ENCODE measurements at places on chromosomes 2 and 18. TPM values are rescaled to one million over a fixed set of nuclear protein-coding genes. Genes with fewer than 3 reads are reported as not detected.
A peak's percentile ranks its signal among the peaks of the same experiment; 100 is the strongest.

ERFE gene
- 6.1 TPM for total RNA-seq

DNA sequence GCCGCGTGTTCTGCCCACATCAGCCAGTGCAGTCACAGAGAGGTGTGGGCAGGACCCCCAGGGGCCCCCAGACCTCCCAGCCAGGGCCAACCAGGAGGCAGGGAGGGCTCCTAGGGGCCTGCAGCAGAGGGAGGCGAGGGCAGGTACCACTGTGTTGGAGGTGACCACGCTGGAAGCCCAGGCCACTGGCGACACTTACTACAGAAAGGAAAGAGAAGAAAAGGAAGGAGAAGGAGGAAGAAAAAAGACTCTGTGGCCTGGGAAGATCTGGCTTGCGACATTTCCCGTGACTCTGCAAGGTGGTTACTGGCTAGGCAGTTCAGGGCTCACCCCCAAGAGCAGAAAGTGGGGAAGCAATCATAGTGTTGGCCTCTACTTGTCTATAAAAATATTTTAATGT is 98.1 kb upstream of the BCL2L11 start:
- no peaks in the 10 kb centered on the region for H3K36me3 ChIP-seq
- H3K27me3 ChIP-seq, result no peaks in the 10 kb centered on the region
- H3K4me3 ChIP-seq, result no peak overlapping the region
- peaks cover 4% of the 10 kb centered on the region for H3K4me1 ChIP-seq

DNA sequence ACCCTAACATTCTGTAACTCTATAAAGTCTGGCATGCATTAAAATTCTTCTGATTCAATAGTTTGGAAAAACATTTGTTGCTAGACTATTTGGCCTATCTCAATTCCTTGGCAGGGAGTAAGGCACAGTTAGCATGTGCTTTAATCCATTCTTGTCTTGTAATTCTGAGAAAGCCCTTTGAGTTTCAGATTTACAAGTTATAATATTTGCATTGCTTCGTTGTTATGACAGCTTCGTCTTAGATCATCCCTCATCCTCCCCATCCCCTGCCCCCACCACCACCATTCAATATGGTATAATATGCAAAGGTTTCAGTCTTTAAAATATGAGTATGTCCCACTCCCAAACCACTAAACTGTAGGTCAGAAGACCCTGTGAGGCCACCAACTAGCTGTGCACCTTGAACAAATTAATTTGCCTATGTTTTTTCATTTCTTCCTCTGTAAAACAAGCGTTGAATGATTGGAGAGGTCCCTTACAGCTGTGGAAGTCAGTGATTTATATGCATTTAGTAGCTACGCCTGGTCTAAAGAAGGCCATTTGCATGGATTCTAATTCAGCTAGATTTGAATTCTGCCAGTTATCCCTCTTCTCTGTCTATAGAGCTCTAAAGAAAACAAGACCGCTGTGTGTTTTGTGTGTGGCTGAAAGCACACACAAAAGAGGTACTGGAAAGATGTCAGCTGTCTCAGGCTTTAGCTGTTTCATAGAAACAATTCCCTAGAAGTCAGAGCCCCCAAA is 591 bp downstream of the C2orf80 start:
- DNase-seq, result no peak
- H3K4me1 ChIP-seq, result no peaks in the 10 kb centered on the region
- peaks cover under 1% of the 10 kb centered on the region for H3K27me3 ChIP-seq
- no peaks in the 10 kb centered on the region for H3K36me3 ChIP-seq
- no peak overlapping the region for H3K4me3 ChIP-seq

DNA sequence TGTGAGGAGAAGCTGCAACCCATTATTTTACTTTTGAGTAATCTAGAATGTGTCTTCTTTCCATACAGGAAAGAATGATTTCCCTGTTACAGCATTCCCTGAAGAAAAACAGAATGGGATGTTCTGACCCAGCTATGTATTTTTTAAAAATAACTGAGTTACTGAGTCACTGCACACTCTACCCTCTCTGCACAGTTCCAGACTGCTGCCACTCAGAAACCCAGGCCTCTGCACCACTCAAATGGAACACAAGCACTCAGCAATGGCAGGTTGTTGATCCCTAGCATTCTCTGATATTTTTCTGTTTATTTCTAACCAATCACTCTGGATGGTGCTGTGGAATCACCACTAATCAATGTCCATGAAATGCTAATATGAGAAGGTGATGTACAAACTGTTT is 1300.0 kb upstream of the FAM98A start:
- DNase-seq, result no peak
- H3K4me3 ChIP-seq, result no peak overlapping the region
- no peaks in the 10 kb centered on the region for H3K36me3 ChIP-seq

- no peaks in the 10 kb centered on the region for H3K27me3 ChIP-seq
- peaks cover 63% of the 10 kb centered on the region for H3K4me1 ChIP-seq
- no peak overlapping the region for H3K4me3 ChIP-seq
- H3K36me3 ChIP-seq, result peaks cover 17% of the 10 kb centered on the region
- peak; percentile 57 for DNase-seq
Measured at GRCh38 chr18:76446321-76447257, 48.5 kb downstream of the ZNF516 start.

DNA sequence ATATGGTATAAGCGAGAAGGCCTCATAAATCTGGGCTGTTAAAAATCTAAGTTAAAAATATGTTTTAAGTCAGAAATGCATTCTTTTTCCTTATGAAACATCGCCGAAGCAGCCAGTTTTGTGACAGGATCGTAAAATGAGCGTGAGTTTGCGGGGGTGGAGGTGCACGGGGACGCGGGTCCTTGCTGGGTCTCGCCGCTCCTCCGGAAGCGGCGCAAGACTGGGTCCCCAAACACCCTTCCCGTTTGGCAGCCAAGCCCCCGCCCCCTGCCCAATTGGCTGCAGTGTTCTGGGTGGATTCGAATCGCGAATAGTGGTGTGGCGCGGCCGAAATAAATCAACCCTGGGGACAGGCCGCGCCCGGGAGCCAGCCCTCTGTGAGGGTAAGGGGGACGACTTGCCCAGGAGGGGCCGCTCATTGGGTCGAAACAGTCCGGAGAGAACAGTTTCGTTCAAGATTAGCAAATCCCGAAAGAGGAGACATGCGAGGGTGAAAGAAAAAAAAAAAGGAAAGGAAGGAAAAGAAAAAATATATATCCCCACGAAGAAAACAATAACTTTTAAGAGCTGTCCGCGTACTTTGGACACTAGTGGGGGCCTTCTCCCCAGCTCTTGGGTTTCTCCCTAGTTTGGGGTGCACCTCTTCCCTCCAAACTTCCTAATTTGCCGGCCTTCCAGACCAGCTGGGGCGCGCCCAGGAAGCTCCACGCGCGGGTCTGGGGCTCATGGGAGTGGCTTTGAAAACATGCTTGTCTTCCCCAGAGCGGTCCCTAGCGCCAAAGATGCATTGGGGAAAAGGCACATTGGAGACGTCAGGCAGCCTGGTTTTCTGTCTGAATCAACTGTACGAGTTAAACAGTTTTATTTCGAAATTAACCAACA is 3.1 kb upstream of the GATA6 start:
- no peak overlapping the region for H3K27ac ChIP-seq
- H3K27me3 ChIP-seq, result peaks cover 97% of the 10 kb centered on the region
- H3K4me1 ChIP-seq, result peaks cover 50% of the 10 kb centered on the region
- DNase-seq, result no peak

- DNase-seq, result peak; percentile 83
- H3K36me3 ChIP-seq, result no peaks in the 10 kb centered on the region
- H3K27me3 ChIP-seq, result no peaks in the 10 kb centered on the region
Measured at GRCh38 chr18:524466-524865, 24.0 kb upstream of the COLEC12 start.

GNLY gene
- 0.31 TPM for total RNA-seq

GRCh38 chr2:6922201-6922656 is 5.0 kb downstream of the RNF144A start:
- no peak overlapping the region for H3K4me3 ChIP-seq
- H3K4me1 ChIP-seq, result peaks cover 71% of the 10 kb centered on the region
- DNase-seq, result no peak
- H3K27ac ChIP-seq, result no peak overlapping the region
- H3K27me3 ChIP-seq, result peaks cover 7% of the 10 kb centered on the region

- no peak for DNase-seq
- no peak overlapping the region for H3K27ac ChIP-seq
- H3K36me3 ChIP-seq, result no peaks in the 10 kb centered on the region
Measured at GRCh38 chr2:128423788-128424165, 105.1 kb upstream of the HS6ST1 start.

DNA sequence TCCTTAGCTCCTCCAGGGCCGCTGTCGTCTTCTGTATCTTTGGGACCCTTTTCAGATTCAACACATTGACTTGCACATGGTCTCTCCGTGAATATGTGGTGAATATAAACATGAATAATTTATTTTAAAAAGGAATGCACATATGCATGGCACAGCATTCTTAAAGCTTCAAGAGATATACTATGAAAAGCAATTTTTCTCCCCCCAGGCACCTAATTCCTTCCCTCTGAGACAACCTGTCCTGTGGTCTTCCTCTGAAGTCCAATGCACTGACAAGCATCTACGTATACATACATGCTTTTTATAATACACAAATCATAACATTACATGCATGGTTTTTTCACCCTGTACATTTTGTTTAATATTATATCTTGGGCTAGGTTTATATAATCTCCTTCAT is 285.1 kb downstream of the MYT1L start:
- H3K27me3 ChIP-seq, result no peaks in the 10 kb centered on the region
- H3K4me3 ChIP-seq, result no peak overlapping the region
- DNase-seq, result no peak
- H3K36me3 ChIP-seq, result no peaks in the 10 kb centered on the region

GRCh38 chr2:130726614-130727180 is 2.2 kb upstream of the GPR148 start:
- peak overlapping the region; percentile 32 for H3K4me3 ChIP-seq
- H3K36me3 ChIP-seq, result no peaks in the 10 kb centered on the region
- H3K27ac ChIP-seq, result no peak overlapping the region
- peaks cover 12% of the 10 kb centered on the region for H3K4me1 ChIP-seq
- H3K27me3 ChIP-seq, result peaks cover 21% of the 10 kb centered on the region
- DNase-seq, result no peak

LYPD1 gene
- 6.1 TPM for total RNA-seq

DNA sequence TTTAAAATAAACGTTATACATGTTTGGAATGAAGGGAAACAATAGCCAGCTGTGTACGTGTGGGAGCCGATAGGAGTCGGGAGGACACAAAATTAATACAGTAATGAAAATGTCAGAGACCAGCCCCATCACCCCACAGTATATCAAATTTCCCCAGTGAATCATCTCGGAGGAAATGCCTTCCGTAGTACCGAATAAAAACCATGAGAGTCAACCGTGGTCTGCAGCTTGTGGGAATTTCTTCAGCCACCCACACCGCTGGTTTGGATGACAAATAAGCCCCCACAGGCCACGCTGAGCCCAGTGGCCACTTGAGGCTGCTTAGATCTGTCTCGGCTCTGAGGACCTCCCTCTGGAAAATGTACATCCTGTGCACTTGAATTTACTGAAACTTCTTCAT is 133.7 kb downstream of the COL6A3 start:
- H3K4me3 ChIP-seq, result no peak overlapping the region
- H3K27me3 ChIP-seq, result no peaks in the 10 kb centered on the region
- peaks cover 30% of the 10 kb centered on the region for H3K4me1 ChIP-seq
- peak; percentile 87 for DNase-seq
- no peaks in the 10 kb centered on the region for H3K36me3 ChIP-seq

GAL3ST2 gene
- 0.09 TPM for total RNA-seq

DNA sequence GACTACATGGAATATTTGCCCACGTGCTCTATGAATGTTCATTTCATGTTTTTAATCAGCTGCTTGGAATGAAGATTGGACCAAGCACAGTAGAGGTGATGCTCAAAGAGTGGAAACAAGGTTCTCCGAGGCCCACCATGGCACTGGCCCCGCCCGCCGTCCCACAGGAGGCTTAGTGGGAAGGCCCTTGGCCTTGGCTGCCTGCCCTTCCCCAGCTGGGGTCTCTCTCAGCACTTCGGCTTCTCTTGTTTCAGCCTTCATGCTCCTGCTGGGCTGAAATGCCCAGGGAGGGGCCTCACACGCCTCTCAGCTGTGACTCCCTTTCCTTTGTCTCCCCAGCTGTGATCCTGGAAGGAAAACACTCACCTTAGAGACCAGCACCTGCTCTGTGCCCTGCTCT is 833.2 kb downstream of the GALR1 start:
- H3K27me3 ChIP-seq, result peaks cover 2% of the 10 kb centered on the region
- no peaks in the 10 kb centered on the region for H3K4me1 ChIP-seq
- no peak for DNase-seq
- no peak overlapping the region for H3K4me3 ChIP-seq

- no peak overlapping the region for H3K4me3 ChIP-seq
- no peaks in the 10 kb centered on the region for H3K27me3 ChIP-seq
- no peak for DNase-seq
- no peaks in the 10 kb centered on the region for H3K36me3 ChIP-seq
- no peaks in the 10 kb centered on the region for H3K4me1 ChIP-seq
Measured at GRCh38 chr2:212114489-212114888, 424.1 kb downstream of the ERBB4 start.

GRCh38 chr2:117613101-117613500 is 201.4 kb upstream of the DDX18 start:
- H3K27me3 ChIP-seq, result no peaks in the 10 kb centered on the region
- no peaks in the 10 kb centered on the region for H3K4me1 ChIP-seq
- no peaks in the 10 kb centered on the region for H3K36me3 ChIP-seq
- H3K4me3 ChIP-seq, result no peak overlapping the region
- no peak for DNase-seq

GRCh38 chr2:241769819-241770184 is 6.8 kb upstream of the GAL3ST2 start:
- no peak overlapping the region for H3K27ac ChIP-seq
- DNase-seq, result no peak
- H3K27me3 ChIP-seq, result peaks cover 13% of the 10 kb centered on the region
- H3K36me3 ChIP-seq, result no peaks in the 10 kb centered on the region
- H3K4me1 ChIP-seq, result peaks cover 22% of the 10 kb centered on the region

GRCh38 chr2:174044556-174044955 is 79.4 kb upstream of the SP3 start:
- peaks cover 8% of the 10 kb centered on the region for H3K4me1 ChIP-seq
- no peaks in the 10 kb centered on the region for H3K27me3 ChIP-seq
- H3K27ac ChIP-seq, result no peak overlapping the region
- DNase-seq, result no peak
- no peak overlapping the region for H3K4me3 ChIP-seq

DNA sequence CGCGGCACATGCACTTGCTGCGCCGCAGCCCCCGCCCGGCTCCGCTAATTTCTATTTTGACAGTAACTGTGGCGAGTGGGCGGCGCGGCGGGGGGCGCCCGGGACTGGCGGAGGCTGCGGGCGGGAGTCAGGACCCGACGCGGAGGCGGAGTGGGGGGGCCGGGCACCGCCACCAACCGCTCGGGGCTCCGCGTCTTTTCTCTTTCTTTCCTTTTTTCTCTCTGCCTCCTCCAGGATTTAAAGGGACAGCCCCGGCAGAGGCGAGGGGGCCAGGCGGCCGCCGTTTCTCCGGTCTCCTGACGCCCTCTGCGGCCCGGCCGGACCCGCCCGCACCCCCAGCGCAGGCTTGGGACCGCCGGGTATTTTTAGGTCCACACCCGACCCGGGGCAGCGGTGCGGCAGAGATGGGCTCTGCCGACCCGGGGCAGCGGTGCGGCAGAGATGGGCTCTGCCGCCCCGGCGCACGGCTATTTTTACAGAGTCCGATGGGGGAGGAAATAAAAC is 460 bp upstream of the ZBTB7C start:
- peak overlapping the region; percentile 77 for H3K4me3 ChIP-seq
- DNase-seq, result peak; percentile 69
- peak overlapping the region; percentile 78 for H3K27ac ChIP-seq
- no peaks in the 10 kb centered on the region for H3K36me3 ChIP-seq
- H3K4me1 ChIP-seq, result peaks cover 36% of the 10 kb centered on the region
- H3K27me3 ChIP-seq, result peaks cover 36% of the 10 kb centered on the region

HOXD12 gene
- not detected for total RNA-seq

GRCh38 chr2:24577481-24577880 is 86.4 kb downstream of the NCOA1 start:
- H3K36me3 ChIP-seq, result no peaks in the 10 kb centered on the region
- no peaks in the 10 kb centered on the region for H3K27me3 ChIP-seq
- no peak overlapping the region for H3K4me3 ChIP-seq
- peak; percentile 6 for DNase-seq
- H3K27ac ChIP-seq, result no peak overlapping the region
- H3K4me1 ChIP-seq, result no peaks in the 10 kb centered on the region
